ENCODE measurements at places on chromosomes 12 and 14. TPM values are rescaled to one million over a fixed set of nuclear protein-coding genes. Genes with fewer than 3 reads are reported as not detected.

- DNase-seq, result no peak
These were observed 49.2 kb downstream of the GUCY2C start for GRCh38 chr12:14647028-14647750.

PPFIBP1 gene
- total RNA-seq, result 117 TPM

DNA sequence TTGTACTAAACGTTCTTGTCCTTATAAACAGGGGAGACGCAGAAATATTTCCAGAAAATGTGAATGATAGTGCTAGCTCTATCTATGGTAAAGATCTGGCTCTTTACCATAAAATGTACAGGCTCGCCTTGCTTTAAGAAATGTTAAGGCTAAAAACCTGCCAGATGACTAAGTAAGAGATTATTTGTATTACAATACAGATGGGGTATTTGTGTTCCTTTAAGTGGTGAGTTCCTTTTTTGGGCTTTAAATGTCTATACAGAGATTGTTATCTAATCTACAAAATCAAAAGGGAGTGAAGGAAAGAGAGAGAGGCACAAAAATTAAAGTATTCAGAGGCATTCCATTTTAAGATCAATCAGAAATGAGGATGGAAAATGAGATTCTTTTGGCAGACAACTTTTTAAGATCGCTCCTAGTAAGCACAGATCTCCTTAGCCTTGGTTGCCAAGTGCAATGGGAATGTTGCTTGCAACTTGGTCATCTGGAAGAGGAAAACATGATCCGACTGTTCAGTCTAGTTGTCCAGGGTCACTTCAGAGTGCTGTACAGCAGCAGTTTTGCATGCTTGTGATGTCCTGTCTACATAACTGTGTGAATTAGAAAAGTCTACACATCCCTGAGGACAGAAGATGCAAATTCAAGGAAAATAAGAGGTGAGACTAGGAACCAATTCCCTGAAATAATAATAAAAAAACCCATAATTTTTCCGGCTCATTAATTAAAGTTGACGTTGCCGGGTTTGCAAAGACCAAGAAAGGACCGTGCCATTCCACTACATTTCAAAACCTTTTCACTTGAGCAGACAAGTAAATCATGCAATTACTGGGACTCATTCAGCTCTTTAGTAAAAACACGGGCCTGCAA lies 380.8 kb downstream of the EGLN3 start:
- DNase-seq, result no peak

PAPLN gene
- 10.7 TPM for total RNA-seq

DNA sequence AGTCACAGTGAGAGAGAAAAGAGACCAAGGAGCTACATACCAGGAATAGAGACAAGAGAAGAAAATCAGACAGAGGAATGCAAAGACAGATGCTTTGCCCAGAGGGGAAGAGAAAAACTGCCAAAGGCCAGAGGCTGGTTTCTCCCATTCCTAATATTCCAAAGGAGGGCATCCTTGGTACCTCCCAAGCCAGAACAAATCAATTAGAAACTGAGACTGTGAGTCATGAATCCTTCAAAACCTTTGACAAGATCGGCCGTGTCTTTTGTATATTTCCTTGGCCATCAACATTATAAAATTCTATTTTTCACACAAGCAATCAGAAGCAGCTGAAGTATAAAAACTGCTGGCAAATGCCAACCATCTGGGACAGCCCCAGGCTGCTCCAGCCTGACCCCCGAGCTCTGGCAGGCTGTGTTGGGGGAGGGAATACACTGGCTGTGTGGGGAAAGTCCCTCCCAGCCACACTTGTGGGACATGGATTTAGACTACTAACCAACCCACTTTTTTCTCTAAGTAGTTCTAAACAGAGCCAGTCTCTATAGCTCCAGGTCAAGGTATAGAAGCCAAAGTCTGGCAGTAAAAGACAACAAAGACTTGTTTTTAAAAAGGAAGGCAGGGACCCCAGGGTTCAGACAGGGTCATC lies 13.7 kb downstream of the POMT2 start:
- no peak for DNase-seq

GRCh38 chr14:71952381-71953363 lies 20.4 kb downstream of the RGS6 start:
- no peak for DNase-seq

CLEC9A gene
- 0.30 TPM for total RNA-seq

GRCh38 chr14:56154321-56154720 lies 36.1 kb downstream of the PELI2 start:
- DNase-seq, result no peak

- no peak for DNase-seq
These were observed 533.9 kb downstream of the VRK1 start for GRCh38 chr14:97331058-97331457.

GRCh38 chr14:81113176-81113575 lies 107.6 kb downstream of the GTF2A1 start:
- no peak for DNase-seq

DNA sequence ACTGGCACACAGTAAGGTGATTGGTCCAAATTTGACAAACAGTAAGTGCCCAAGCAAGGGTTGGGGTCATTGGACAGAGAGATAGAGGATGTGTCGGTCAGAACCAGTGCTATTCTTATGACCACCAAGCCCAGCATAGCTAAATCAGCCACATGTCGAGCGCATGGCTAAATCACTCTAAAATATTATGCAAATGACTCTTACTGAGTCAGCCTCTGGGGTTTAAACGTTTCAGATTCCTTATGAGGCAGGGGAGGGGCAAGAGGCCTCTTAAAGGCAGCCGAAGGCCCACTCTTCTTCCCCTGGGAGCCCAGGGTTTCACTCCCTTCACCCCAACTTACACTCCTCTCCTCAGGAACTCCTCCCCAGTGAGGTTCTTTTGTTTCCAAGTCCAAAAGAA lies 603 bp upstream of the ENDOU start:
- DNase-seq, result no peak

GRCh38 chr14:35419429-35419841 lies 14.9 kb upstream of the NFKBIA start:
- no peak for DNase-seq

- no peak for DNase-seq
These were observed 72.9 kb downstream of the BLTP3B start for GRCh38 chr12:100069795-100070194.

DNA sequence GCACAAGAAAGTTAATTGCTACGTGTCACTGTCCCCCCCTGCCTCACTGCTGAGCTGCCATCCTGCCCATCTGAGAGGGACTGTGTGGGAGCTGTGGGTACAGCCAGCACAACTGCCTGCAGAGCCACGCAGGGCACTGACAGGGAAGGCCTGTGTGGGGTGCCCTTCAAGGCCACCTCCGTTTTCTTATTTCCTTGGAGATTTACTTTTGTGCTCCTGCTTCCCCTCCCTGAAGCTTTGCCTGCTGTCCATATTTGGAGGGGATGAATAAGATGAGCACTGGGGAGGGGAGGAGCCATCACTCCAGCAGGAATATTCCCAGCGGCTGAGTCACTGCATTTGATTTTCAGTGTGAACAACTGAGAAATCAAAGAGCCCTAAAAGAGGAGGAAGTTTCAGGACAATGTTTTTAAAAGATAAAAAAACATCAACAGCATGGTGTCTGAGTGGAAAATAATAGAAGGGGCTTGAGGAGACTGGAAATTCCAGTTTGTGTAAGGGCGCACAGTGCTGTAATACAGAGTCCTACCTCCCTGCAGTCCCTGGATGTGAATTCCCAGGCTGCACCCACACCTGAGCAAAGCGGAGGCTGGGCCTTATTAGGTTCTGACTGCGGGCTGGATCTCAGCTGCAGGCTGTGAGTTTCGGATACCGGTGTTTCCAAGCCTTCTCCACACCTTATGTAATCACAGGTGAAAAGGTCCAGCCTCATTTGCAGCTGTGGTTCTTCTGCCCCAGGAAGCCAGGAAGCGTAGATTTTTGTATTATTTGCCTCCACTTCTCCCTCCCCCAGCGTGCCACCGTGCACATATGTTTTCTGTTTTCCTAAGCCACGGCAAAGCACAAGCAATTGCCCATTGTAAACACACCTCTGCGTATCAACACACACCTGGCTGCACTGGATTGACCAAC lies 192.6 kb upstream of the BCL2L14 start:
- DNase-seq, result no peak

LPAR5 gene
- total RNA-seq, result 3.8 TPM

DNA sequence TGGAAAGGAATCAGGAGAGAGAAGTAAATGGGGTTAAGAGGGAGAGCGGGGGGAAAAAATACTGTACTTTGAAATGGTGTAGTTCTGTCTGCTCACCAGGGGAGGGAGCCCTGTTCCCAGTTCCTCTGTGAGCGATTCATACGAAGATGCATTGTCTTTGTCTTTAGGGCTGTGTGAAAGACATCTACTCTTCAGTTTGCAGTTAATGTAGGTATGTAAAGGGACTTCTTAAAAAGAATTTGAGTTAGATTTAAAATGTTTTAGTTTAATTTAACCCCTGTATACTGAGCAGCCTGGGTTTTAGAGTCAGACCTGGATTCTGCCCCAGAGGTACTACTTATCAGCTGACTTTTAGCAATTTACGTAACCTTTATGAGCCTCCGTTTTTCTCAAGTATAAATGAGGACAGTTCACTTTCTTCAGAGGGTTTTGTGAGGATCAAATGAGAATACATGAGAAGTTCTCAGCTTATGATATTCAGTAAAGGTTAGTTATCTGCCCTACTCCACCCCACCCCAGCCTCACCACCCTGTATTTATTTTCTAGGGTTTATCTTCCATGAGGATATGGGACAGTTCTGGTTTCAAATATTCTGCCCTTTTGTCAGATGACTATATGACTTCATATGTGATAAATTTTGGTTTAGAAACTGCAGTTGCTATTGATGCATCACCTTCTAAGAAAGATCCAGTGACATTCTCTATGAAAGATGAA lies 82.5 kb upstream of the EVL start:
- no peak for DNase-seq

KRT71 gene
- not detected for total RNA-seq

DNA sequence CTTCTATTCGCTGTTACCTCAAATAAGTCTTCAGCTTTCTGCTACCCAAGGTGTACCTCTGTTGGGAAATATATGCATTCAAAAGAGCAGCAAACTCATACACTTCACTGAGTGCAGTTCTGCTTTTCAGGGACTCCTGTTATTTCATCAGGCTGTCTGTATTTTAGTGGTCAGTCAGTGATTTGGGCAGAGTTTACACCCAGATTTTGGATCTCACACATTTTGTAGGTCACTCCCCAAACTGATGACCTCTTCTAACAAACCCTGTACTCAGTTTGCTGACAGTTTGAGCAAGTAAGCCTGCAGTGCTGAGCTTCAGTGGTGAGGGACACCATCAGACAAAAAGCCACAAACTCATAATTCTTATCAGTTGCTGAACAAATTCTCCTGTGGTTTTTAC lies 8.2 kb upstream of the WASHC4 start:
- no peak for DNase-seq

OR6C2 gene
- not detected for total RNA-seq

DNA sequence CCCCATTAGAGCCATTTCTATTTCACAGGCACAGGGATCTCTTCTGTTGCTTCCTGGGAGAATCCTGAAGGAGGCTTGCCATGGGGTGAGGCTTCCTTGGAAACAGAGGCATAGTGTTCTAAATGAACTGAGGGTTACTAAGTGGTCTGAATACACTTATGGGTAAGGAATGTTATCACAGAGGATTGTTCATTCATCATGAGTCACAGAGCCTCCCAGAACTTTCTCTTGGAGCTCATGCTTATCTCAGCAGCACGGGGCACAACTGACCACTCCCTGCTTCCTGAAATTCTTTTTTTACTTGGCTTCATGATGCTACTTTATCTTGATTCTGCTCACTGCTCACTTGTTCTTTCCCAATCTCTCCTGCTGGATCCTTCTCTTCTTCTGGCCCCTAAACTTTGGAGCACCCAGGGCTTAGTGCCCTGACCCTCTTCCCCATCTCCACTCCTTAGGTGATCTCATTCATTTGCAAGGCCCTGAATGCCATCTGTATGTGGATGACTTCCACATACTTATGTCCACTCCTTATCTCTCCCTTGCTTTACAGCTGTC lies 57.9 kb downstream of the ANO6 start:
- no peak for DNase-seq

DNA sequence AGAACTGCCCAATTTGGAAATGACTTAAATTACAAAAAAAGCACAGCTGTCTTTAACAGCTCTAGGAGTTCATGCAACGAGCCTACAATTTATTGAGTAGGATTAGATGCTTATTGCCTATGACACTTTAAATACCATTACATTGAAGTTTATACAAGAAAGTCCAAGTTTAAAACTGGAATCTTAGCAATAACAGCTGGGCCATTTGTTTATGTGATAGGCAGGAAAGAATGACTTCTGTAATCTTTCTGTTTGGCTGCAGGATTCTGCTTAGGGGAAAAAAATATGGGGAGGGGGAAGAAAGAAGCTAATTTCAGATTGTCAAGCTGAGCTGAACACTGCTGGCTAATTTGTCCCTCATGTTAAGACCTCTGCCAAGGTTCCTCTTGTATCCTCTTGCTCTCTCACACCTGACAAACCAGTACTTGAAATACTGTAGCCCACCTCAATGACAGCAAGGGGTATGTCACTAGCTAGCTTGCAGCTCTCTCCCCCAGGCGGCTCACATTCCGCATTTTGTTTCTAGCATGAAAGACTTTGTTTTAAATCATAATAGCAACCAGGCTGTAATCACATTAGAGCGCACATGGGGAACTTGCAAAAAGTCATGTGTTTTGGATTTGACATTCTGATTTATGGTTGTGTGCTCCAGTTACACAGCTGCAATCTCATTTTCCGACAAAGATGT lies 384.8 kb downstream of the BMP4 start:
- no peak for DNase-seq

GRCh38 chr12:78241446-78241845 lies 410.8 kb downstream of the NAV3 start:
- DNase-seq, result no peak

CFAP54 gene
- 7.9 TPM for total RNA-seq

- peak; percentile 94 for DNase-seq
These were observed 3.5 kb upstream of the NFE2 start for GRCh38 chr12:54304187-54304810.

DNA sequence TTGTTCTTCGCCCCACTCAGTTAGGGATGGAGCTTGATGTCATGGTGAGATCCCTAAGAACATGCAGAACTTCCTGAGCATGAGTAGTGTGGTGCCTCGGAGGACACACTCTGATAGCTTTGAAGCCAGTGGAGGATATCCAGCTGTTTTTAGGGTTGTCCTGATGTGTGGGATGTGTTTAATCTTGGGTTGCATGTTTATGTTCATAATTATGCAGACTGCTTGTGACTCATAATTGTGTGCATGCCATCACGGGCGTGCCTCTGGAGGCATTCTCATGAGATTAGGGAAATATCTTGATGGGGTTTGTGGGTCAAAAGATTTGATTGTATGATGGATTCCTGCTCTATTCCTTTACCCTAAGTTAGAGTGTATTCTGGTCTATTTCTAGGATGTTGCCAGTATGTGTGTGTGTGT lies 267.4 kb upstream of the PELI2 start:
- DNase-seq, result no peak

CRACR2A gene
- total RNA-seq, result 7.9 TPM

PRB2 gene
- total RNA-seq, result not detected

LRR1 gene
- total RNA-seq, result 9.0 TPM

PLCZ1 gene
- total RNA-seq, result not detected

TMEM253 gene
- total RNA-seq, result 0.50 TPM

All from lower lobe of right lung (tissue), 2 donors.